ENCODE measurements at places on chromosomes 1 and 21. TPM values are rescaled to one million over a fixed set of nuclear protein-coding genes. Genes with fewer than 3 reads are reported as not detected.

GRCh38 chr21:27423038-27423437, 456.1 kb upstream of the ADAMTS5 start:
- H3K4me1 ChIP-seq: no peaks in the 10 kb centered on the region
- DNase-seq: no peak
- no peaks in the 10 kb centered on the region for H3K27me3 ChIP-seq
- H3K36me3 ChIP-seq: no peaks in the 10 kb centered on the region
- no peak overlapping the region for H3K4me3 ChIP-seq

DNA sequence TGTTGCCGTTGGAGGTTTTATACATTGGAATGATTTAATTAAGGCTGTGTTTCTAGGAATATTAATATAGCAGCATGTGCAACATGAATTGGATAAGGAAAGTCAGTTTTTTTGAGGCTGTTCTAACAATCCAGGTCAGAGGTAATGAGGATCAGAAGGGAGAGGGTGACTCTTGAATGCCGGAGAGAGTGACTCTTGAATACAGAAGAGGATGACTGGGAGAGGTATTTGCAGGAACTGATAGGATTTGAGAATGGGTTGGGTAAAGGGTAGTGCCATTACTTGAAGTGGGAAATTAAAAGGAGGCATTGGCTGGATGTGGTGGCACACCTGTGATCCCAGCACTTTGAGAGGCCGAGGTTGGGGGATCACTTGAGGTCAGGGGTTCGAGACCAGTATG, 55.6 kb upstream of the MACF1 start:
- H3K27ac ChIP-seq: no peak overlapping the region
- no peaks in the 10 kb centered on the region for H3K36me3 ChIP-seq
- no peak for DNase-seq
- H3K4me3 ChIP-seq: no peak overlapping the region
- peaks cover 6% of the 10 kb centered on the region for H3K27me3 ChIP-seq

DNA sequence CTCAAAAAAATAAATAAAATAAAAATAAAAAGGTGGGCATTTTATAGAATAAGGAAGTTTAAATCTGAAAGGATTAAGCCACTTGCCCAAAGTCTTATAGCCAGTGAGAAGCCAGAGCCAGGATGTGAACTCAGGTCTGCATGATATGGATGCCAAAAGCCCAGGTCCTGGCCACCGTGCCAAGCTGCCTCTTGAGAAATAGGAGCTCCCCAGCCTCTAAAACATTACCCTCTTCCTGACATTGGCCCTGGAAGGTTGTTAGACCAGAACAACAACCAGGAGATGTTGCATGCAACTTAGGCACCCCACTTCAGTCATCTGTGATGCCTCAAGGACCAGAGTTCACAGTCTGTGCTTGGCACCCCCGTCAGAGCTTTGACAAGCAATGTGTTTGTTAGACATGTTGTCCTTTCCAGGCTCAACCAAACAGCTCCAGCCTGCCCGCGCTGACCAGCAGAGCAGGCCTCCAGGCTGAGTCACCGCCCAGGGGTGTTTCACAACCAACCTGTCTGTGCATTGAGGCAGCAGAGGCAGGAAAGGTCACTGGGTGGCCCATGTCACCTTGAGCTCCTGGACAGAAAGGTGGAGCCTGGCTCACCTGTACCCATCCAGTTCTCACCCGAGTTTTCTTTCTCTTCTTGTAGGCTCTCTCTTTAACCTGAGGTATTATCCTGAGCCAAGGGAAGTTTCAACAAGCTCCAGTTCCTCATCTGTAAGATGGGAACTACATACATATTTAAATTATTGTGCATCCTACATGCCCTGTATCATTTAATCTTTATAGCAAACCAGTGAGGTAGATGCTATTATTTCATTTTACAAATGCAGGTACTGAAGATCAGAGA, 14.9 kb upstream of the MED18 start:
- no peaks in the 10 kb centered on the region for H3K36me3 ChIP-seq
- no peak overlapping the region for H3K4me3 ChIP-seq
- H3K27ac ChIP-seq: no peak overlapping the region
- no peaks in the 10 kb centered on the region for H3K27me3 ChIP-seq

DNA sequence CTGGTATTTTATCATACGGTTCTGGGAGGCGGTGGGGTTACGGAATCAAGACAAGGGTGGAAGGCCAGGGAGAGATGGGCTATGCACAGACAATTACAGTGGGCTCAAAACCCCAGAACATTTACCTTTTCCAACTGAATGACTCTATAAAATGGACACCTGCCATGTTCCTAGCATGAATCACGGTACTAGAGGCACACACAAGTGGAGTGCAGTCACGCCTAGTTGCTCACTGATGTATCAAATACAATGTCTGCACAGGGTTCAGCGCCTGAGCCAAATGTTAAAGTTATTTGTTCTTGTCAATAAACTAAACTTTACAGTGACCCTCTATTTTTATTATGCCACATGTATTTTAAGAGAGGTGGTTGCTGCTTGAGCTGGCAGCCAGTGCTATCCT, 121.4 kb downstream of the ATG4C start:
- no peak for DNase-seq
- no peaks in the 10 kb centered on the region for H3K27me3 ChIP-seq
- H3K27ac ChIP-seq: no peak overlapping the region
- no peaks in the 10 kb centered on the region for H3K36me3 ChIP-seq

DNA sequence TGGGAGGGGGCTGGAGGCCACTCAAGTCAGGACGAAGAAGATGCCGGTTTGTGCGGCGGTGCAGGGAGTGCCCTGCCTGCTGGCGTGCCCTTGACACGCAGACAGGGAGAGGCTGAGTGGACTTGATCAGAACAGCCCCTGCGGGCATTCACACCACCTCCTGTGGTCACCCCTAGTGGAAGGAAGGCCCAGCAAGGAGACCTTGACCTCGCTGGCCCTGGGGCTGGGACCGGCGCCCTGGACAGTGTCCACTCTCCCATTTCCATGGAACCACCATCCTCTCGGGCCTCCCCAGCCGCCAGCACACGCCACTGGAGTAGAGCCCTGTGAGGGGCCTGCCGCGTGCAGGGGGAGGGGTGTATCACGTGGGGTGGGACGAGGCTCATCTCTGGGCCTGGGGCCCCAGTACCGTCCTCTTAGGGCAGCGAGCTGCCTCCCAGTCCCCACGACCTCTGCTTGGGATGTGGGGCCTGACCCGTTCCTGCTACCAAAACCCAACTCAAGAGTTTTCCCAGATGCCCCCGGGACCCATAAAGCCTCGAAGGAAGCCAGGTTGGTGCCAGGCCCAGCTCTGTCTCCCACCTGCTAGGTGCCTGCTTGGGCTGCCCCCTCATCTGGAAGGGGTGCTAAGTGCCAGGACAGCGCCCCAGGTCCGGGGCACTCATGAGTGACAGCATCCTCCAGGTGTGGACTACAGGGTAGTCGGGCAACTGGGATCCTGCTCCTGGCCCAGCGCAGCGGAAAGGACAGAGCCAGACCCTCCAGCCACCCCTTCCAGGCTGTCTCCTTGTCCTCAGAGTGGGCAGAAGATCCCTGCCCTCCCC, 62.8 kb downstream of the SLX9 start:
- H3K4me1 ChIP-seq: peaks cover 4% of the 10 kb centered on the region
- H3K27me3 ChIP-seq: no peaks in the 10 kb centered on the region
- no peak overlapping the region for H3K4me3 ChIP-seq
- DNase-seq: no peak

GRCh38 chr21:44854391-44854663, 19.2 kb downstream of the PTTG1IP start:
- H3K27me3 ChIP-seq: peaks cover 24% of the 10 kb centered on the region
- peak overlapping the region; percentile 84 for H3K27ac ChIP-seq
- H3K4me3 ChIP-seq: peak overlapping the region; percentile 76
- DNase-seq: peak; percentile 70

NUP210L gene
- polyA plus RNA-seq: not detected

BNIPL gene
- 0.18 TPM for polyA plus RNA-seq

GSTM2 gene
- 51.2 TPM for polyA plus RNA-seq

All from immature natural killer cell (primary cell).